NCI-H345 (cell line): ENCODE measurements at places on chromosomes 4 and X.

DNA sequence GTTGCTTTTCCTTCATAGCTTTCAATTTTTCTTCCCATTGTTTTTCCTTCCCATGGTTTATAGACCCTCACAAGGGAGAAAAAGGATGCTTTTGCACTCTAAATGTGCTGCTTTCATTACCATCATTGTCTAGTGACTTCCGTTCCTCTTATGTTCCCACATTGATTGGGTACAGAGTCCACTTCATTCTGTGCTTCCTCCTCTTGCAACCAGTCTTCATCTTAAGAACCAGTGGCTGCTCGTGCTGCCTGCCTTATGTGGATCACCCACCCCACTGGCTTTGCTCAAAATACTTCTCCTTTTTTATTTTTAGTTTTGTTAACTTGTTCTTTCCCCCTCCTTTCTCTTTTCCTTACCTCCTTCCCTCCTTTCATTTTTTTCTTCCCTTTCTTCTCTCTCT lies 76.5 kb upstream of the BOD1L1 start:
- no peak for DNase-seq

DNA sequence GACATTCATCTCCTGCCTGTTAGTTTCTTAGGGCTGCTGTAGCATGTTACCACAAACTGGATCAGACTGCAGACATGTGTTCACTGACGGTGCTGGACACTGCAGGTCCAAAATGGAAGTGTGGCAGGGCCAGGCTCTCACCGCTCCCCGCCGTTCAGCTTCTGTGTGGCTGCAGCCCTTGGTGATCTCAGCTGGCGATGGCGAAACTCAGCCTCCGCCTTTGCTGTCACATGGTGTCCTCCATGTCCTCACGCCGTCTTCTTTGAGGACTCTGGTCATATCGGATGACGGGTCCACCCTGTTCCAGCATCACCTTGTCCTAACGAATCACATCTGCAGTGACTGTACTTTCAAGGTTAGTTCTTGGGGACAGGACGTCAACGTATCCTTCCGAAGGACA lies 25.9 kb upstream of the HELT start:
- no peak for DNase-seq

DNA sequence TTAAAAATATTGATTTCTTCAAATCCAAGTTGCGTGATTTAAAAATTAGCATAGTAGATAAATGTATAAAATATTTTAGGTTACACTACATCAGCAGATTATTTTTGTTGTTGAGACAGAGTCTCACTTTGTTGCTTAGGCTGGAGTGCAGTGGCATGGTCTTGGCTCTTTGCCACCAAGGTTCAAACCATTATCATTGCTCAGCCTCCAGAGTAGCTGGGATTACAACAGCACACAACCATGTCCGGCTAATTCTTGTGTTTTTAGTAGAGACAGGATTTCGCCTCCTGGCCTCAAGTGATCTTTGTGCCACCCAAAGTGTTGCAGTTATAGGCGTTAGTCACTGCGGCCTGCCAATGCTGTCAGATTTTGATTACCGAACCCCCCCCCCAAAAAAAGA lies 1390.5 kb upstream of the TENM3 start:
- DNase-seq, result no peak

GRCh38 chr4:41438931-41439297 lies 99.0 kb upstream of the LIMCH1 start:
- DNase-seq, result no peak

GRCh38 chr4:78092850-78093249 lies 35.7 kb downstream of the FRAS1 start:
- no peak for DNase-seq

GRCh38 chrX:74505437-74505836 lies 84.1 kb downstream of the SLC16A2 start:
- DNase-seq, result peak; percentile 3

DNA sequence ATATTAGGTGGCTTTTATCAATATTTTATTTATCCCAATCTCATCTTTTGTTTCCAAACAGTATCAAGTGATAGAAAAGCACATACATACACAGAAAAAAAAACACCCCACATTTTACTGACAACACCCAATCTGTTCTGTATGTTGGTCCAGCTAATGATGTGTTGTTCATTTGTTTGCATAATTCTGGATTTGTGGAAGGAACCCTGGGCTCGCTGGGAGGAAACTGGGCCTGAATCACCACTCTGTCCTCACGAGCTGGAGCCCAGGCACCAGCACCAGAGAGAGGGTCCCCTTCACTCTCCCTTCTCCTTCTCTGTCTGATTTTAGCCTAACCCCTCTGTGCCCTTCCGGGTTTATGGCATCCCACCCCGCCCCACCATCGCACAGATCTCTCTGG lies 79.8 kb downstream of the PSAPL1 start:
- DNase-seq, result no peak

DNA sequence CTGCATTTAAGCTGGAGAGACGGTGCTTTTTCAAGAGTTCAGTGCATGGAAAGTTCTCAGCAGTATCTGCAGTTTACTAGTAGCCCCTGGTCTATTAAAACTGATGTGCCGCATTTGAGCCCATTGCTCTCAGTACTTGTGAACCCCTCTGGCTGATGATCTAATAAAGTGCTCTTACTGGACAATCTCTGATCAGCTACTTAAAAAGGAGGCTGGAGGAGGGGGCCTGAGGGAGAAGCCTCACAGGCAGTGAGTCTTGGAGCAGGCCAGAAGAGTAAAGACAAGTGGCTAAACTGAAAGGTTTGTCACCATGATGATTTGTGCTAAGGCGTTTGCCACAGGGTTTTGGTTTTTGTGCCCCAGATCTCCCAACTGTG lies 138.5 kb downstream of the ARX start:
- no peak for DNase-seq

DNA sequence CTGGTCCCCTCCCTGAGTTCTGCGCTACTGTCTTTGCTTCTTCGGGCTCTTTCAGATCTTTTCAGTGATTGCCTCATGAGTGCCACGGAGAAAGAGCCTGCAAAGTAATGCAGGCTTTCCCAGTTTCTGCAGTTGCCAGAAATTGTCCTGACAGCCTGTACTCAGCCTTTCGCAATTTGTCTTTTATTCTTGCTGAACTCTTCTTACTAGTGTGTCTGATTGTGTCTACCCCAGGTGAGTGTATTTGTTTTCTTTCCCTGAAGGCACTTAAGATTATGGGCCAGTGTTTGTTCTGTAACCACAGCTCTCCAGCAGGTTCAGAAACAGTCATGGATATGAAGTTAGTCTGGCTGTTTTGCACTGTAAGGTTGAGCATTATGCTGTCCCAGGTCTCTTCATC lies 47.1 kb downstream of the FAM193A start:
- no peak for DNase-seq

- DNase-seq, result no peak
Observed at GRCh38 chr4:53315300-53315699, 50.6 kb downstream of the SCFD2 start.

DNA sequence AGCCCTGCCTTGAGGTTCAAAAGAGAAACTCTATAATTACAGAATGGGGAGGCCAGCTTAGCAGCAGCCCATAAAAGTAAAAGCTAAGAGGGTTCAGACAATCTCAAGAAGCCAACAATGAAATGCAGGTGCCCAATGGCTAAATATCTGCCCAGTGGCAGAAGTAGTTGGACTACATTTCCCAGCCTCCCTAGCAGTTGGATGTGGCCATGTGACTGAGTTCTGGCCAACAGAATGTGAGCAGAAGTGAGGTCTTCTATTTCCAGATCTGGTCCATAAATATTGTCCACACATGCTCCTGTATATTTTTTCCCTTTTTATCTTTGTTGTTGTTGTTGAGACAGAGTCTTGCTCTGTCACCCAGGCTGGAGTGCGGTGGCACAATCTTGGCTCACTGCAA lies 127.9 kb upstream of the NHS start:
- DNase-seq, result no peak

DNA sequence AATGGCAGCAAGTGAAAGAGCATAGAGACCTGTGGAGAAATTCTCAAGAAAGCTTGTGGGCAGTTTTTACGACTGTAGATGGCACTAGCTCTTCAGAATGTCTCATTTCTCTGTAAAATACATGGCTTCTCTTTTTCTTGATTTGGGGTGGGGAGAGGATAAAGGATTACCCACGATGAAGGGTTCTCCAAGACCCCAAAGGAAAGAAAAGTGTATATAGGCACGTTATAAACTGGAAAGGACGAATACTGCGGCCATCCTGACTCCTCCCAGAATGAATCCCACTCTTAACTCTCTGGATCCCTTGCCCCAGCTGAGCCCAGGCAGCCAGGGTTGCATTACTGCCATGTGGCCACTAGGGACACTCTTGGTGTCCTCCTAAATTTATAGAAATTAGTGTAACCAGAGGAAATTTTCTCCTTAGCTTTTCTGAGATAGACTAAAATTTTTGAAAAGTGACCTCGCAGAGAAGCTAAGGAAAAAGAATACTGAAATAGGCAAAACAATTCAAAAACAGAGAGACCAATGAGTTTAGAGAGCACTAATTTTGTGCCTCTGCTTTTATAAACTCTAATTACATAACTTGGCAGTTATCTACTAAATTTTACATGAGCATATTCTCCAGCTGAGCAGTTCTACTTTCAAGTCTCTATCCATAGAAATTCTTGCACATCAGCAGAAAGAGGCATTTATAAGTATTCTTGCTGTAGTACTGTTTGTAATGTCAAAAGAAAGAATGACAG lies 37.8 kb upstream of the PCDH19 start:
- no peak for DNase-seq

DNA sequence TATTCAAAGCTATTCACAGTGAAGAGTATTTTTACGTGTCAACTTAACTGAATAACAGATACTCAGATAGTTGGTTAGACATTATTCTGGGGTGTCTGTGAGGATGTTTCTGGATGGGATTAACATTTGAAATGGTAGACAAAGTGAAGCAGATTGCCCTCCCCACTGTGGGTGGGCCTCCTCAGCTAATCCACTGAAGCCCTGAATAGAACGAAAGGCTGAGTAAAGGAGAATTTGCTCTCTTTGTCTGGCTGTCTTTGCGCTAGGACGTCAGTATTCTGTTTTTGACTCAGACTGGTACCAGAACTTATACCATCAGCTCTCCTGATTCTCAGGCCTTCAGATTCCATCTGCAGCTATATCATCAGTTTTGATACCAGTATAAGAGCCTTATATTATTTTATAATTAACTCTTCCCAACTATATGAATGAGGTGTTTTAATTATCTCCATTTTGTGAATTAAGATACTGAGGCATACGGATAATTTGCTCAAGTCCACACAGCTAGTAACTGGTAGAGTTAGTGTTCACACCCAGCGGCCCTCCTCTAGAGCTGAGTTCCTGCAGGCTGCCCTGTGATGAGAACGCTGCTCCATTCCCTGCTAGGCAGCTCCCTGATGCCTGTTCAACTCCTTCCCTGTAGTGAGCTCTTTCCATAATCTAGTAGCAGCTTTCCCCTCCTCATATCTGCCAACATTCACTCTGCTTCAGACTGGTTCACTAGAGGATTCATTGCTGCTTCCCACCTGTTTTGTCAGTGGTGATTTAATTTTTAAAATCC lies 87.5 kb downstream of the RBM46 start:
- DNase-seq, result no peak
